Endothelial cell (in vitro differentiated cells): ENCODE measurements at places on chromosomes 5 and 9.

- peak; percentile 80 for DNase-seq
Observed at GRCh38 chr9:124110307-124110915, 98.8 kb downstream of the LHX2 start.

DNA sequence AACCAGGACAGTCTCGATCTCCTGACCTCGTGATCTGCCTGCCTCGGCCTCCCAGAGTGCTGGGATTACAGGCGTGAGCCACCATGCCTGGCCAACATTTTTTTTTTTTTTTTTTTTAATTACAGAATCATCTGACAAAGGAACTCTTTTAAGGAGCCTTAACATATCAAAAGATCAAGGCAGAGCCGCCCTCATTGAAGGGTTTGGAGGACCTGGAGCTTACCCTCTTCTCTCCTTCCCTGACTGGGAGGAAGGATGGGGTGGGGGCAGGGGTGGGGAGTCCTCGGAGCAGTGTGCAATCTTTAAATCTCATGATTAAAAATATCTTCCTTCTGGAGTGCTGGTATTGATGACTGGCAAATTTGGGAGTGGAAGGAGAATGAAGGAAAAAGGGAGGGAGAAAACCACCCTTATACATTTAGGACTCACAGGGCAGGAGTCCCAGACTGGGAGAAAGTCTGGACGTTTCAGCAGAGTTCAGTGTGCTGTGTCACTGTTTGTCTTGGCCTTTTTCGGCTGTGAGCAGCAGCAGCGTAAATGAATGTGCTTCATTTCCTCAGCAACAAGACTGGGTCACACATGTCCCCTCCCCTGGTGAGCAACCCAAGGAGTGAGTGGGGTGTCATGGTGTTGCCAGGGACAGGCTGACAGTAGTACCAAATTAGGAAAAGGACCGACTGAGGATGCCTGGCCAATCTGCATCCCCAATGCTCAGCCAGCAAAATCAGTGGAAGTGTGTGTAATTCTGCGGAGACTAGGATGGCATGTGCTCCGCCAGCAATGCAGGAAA, 115.3 kb upstream of the BNC2 start:
- DNase-seq, result no peak

DNA sequence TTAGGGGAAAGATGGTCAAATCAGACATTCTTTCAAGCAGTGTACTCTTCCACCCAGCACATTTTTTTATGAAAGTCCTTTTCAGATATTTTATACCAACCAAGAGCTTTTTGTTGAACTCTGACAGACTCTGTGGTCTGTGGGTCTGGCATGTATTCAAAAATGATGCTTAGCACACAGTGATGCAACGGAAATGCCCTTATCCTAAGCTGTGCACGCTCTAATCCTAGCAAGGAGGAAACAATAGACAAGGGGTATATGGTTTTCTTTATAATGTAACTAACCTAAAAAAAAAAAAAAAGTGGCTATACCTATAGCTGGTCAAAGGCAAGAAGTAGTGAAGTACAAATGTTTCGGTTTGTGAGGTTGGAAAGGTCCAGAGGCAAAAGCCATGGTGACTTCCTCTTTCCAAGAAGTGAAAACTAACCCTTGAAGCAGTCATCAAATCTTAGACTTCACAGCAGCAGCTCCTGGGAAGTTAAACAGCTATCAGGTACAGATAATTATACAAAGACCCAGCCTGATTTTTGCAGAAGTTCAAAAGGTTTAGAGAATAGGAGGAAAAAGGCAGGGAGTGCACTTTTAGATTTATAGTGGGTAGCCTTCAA, 82.5 kb downstream of the SEMA6A start:
- DNase-seq, result no peak

DNA sequence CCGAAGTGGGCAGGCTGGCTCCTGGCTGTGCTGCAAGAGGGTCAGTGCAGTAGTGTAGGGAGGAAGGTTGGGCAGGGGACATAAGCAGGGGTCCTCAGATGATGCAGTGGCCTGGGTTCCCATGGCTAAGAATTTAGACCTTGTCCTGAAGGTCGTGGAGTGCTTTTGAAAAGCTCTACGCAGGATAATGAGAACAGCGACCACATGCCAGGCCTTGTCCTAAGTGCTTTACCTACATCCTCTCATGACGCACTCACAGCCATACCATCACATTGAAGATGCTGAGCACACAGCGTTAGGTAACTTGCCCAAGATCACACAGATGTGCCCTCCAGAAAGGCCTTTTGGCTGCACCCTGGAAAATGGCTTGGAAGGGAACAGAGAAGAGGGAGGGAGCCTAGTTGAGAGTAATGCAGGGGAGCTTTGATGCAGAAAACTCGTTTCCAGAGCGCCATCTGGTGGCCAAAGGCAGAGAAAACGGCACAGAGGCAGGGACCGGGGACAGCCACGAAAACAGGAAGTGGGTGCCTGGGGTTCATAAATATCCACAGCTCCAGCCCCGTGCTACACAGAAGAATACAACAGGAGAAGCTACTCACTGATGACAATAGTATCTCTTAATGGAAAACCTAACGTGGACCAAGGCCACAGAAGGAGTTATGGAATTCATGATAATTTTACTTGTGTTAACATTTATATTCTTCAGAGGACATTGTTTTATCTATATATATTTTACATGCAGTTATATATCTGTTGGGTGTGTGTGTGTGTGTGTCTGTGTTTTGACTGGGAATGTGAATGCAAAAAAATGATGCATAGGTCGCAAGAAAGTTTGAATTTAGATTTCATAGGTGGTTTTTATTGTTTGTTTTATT, 2.7 kb upstream of the PCDH12 start:
- peak; percentile 88 for DNase-seq

DNA sequence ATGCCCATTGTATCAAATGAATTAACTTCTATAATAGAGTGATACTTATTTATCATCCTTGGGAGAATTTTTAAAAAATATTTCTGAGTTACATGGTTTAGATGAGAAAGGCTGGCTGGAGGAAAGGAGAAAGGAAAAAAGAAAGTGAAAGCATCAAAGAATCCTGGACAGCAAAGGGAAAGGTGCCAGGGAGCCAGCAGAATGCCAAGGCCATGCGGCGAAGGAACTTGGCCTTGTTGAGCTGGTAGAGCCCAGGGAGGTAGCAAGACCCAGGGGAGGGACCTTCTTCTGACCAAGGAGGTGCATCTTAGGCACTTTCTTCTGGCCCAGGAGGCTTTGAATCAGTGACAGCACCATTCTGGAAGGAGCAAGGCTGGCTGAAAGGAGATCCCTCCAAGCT, 240.5 kb downstream of the ENC1 start:
- DNase-seq, result no peak

- DNase-seq, result no peak
Observed at GRCh38 chr9:71602652-71603051, 165.7 kb downstream of the CEMIP2 start.

GRCh38 chr5:96081276-96081858, 119.7 kb upstream of the ELL2 start:
- peak; percentile 5 for DNase-seq

GRCh38 chr9:28801144-28801799, 1228.0 kb upstream of the C9orf72 start:
- no peak for DNase-seq

GRCh38 chr9:135448663-135449100, 30.9 kb upstream of the PPP1R26 start:
- DNase-seq, result no peak

GRCh38 chr9:105881654-105882349, 187.5 kb downstream of the TMEM38B start:
- peak; percentile 71 for DNase-seq

GRCh38 chr5:51651889-51652288, 268.6 kb downstream of the ISL1 start:
- no peak for DNase-seq

- DNase-seq, result peak; percentile 55
Observed at GRCh38 chr5:174532455-174533453, 191.6 kb upstream of the MSX2 start.

- DNase-seq, result no peak
Observed at GRCh38 chr9:93240891-93241334, 57.0 kb downstream of the WNK2 start.

DNA sequence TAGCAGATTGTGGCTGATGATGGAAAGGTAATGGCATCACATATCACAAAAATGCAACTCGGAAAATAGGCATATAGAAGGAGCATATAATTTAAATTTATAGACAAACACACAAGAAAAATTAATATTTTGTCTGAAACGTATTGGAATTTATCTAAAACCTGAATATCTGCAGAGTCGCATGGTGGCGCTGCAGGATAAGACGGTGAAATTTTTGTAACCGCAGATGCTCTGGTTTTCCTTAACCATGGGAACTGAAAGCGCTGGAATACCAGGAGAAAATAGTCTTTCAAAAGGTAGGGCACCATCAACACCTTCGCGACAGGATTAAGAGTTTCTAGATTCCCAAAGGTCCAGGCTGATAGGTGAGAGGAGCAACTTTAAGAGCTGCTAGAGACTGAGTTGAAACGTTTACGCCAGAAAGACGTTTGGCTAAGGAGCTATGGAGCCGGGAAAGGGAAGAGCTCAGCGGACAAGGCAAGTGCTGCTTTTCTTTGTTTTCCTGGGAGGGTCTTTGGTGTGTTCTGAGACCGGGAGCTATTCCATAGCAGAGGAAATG, 11.0 kb upstream of the PCDHB15 start:
- no peak for DNase-seq

DNA sequence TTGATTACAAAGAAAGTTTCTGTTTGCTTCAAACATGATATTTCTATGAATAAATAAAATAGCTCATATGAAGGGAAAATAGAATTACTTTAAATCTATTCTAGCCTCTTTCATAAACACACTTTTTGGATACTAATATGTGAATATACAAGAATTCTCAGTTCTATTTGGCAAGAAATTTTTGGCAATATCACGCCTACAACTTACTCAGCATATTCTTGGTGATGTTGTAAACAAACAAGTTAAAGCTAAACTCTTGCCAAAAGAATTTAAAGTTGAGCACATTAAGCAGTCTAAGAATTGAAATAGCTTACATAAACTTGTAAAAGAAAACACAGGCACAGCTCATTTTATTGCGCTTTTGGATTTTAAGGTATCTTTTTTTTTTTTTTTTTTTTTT, 209.8 kb downstream of the CDH12 start:
- DNase-seq, result no peak

GRCh38 chr9:8390571-8390970, 591.0 kb upstream of the DMAC1 start:
- no peak for DNase-seq

DNA sequence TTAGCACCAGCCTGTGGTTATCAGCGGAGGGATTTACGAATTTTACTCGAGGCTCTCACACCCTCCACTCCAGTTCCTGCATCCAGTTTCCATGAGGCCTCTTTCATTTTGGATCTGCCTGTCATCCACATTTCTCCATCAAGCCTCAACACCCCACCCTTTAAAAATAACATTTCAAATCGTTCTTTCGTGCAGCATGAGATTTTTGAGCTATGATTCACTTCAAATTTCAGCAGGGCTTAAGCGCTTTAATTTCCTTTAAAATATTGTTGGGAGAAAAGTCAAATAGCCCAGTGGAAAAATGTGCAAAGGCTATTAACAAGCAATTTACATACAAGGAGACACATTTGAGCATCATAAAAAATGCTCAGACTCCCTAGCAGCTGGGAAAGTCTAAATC, 103.2 kb downstream of the MSX2 start:
- no peak for DNase-seq

DNA sequence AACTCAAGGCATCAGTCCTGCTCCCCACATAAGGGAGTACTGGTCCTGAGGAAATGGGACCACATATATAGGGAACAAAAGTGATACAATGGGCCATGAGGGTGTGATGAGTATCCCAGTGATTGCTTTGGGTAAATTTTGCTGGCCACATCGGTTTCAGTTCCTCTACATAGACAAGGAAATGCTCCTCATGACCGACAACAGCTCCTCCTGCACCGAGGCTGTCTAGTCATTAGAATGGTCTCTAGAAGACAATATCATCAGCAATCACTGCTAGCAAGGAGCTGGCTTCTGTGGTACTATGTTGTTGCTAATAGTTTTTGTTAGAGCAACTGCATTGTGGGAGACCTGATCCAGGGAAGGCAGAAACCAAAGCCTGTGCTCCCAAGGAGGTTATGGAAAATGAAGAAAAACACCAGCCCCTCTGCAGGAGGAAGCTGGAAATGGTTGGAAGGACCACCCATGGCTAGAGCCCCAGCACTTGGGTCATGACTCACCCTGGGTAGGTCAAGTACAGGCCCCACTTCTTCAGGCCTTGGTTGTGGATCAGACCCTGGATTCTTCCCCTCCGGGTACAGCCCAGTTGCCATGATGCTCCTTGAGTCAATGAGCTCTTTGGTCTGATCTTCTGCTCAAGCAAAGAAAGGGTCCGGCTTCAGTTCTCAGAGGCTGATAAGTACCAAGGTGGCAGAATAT, 3.4 kb upstream of the CTSL start:
- no peak for DNase-seq

DNA sequence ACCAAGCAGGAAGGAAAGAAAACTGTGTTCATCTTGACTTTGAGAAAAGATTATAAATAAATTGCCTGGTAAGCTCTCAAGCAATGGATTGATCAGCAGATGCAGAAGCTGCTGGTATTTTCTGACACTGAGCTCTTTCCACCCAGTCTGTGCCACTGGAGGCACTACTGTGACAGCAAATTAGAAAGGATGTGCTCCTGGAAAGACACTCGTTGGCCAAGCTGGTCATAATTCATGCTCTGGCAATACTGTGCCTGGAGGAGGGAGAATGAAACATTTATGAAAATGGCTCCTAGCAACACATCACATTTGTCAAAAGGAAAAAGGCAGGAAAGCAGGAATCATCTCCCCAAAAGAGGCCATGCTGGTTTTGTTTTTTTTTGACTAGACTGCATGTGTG, 84.2 kb downstream of the CAVIN4 start:
- DNase-seq, result no peak

DNA sequence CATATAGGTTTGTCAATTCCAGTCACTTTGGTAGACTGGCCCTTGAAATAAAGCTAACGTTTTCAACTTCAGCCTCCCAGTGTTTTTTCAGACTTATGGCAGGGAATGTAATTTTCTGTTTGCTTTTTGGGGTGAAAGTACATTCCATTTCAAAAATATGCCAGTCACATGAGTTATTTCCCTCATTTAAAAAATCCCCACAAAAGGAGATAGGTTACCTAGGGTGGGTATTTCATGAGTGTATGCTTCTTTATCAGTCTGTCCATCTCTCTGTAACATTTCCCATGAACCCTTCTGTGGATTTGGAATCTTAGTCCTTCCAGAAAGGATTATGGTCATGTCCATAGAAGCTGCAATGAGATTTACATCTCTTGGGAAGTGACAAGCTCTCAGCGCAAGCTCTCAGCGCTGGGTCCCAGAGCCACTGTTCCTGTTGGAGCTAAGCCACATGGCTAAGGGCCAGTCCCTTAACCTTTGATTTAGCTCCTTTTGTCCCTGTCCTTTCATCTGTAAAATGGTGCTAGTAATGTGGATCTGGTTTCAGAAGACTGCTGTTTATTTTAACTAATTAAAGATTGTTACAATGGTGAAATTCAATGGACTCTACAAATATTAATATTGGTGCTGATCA, 294.9 kb downstream of the NR3C1 start:
- DNase-seq, result no peak
